Urothelium cell line (cell line): ENCODE measurements at places on chromosomes 5 and 9.

DNA sequence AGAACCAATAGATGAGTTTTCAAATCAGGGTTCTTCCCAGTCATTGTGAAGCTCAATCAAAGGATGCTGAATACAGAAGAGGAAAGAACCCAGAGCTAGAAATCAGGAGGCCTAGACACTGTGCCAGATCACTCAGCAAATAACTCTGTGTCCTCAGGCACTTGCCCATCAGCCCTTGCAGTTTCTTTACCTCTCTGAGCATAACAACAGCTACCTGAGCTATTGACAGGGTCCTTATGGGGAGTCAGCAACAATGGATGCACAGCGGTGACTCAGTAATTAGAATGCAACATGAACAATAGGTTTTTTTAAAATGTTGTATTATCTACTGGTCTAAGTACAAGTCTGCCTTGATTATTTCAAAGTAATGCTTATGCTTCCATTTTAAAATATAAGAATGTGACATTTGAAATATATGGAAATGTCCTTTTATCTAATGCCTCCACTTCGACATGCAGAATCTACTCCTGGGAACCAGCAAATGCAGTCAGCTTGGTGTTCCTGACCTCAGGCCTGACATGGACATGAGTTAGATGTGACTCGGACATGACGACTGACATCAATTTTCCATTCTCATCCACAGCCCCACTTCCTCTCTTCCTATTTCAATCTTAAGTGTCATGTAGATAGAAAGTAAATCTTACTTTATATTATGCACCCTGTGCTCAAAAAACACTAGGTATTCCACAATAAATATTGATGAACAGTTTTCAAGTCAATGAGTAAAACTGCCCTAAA is 155.0 kb downstream of the TLE1 start:
- DNase-seq: no peak

- DNase-seq: no peak
Measured at GRCh38 chr9:85024374-85024773, 354.8 kb downstream of the NTRK2 start.

DNA sequence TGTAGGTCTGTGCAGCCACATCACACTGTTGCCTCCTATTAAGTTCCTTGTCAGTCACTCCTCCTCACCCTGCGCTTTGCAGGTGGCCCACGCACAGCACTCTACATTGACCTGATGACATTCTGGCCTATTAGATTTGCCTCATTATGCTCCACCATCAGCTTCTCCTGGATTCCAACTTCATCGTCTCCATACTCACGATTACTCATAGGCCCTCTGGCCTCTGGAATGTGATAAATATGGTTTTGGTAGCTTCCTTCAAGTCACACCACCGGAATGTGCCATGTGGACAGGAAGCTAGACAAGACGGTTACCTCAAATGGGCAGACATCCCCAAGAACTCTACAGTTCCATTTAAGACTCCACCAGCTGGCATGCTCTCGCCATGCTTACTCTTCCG is 158.0 kb upstream of the LHFPL2 start:
- DNase-seq: peak; percentile 69

DNA sequence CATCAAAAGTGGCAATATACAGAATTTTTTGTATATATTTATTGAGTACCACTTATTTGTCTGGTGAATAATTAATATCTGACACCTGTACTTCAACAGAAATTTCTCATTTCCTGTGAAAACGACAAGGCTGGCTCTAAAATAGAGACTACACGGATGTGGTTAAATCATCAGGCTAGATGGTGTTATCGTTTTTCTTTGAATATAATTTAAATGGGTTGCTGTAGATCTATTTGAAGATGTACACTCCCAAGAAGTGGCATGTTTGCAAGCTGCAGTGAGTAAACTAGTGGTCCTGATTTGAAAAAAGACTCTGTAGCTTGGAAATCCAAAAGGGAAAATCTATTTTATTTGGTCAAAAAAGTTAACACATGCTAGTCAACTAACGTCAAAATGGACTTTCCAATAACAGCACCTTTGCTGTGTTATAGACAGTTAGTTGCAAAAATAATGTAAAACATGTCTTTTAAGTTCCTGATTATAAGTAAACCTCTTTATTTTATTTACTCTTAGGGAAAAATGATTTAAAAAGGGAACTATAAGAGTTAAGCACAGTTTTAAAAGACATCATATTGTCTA is 13.8 kb downstream of the ST8SIA4 start:
- no peak for DNase-seq

DNA sequence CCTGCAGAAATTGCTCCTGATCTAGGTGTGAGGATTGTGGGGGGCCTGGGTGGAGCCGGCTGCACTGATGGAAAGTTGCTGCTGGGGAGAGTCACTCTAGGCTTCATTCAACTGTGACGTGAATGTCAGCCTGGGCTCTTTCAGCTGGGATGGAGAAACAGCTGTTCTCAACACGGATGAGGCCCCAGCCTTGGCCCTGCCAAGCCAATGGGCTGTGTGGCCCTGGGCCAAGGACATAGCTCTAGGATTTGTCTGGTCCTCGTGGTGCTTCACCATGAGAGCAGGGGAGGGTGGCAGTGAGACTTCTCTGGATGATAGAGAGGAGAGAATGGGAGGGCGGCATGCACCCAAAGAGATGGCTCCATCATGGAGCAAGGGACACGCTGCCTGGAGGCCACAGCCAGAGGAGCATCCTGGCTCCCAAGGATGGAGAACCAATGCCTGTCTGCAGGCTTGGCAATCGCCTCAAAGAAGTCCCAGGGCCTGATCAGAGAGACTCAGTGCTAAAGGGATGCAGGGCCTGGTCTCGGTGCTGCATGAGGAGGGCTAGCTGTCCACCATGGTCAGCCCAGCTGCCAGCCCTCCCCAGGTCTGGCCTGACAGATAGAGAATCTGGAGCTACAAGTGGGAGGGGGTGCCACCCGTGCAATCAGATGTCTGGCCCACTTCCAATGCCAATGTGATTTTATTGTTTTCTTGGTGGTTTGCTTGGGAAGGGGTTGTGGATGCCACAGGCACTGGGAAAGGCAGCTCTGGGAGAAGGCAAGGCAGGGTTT is 141.0 kb downstream of the GADD45G start:
- no peak for DNase-seq

DNA sequence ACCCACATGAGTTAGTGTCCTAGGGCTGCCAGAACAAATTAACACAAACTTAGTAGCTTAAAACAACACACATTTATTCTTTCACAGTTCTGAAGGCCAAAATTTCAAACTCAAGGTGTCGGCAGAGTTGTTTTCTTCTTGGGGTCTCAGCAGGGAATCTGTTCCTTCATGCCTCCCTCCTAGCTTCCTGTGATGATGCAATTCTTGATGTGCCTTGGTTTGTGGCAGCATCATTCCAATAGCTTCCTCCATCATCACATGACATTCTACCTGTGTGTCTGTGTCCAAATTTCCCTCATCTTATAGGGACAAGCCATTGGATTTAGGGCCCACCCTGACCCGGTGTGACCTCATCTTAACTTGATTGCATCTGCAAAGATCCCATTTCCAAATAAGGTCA is 12.2 kb upstream of the SLC25A48 start:
- DNase-seq: no peak
